NCI-H1694 treated with DMSO at 0.1 percent for 48 hours (cell line): ENCODE measurements at places on chromosomes 11 and 22.

GRCh38 chr11:57477507-57478189, 17.3 kb downstream of the RTN4RL2 start:
- no peak for DNase-seq

DNA sequence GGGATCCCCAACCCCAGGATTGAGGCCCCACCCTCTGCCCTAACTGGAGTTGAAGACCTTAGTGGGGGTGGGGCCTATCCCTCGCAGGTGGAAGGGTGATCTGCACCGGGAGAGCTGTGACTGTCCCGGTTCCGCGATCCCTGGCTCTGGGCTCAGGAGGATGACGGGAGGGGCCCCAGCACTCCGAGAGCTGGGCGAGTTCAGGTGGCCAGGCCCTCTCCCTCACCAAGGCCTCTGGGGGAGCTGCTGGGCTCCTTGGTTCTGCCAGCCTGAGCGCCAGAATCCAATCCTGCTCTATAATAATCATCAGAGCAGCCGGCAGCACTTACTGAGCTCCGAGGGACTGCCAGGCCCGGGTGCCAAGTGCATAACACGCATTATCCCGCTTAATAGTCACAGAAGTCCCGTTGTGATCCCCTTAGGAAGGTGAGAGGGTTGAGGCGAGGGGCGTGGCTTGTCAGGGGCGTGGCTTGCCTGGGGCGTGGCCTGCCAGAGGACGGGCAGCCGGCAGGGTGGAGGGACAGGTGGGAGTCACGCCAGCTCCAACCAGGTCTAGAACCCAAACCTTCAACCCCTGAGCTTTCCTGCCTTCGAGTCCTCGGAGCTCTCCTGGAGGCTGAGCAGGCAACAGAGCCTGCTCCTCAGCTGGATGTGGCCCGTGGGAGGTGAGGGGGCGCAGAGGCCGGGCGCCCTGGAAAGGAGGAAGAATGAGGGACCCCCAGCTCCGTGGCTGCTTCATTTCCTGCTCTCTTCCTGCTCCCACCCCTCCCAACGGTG, 7.3 kb upstream of the SYT7 start:
- DNase-seq: peak; percentile 12

GRCh38 chr11:37762079-37762478, 1164.0 kb upstream of the RAG2 start:
- no peak for DNase-seq

DNA sequence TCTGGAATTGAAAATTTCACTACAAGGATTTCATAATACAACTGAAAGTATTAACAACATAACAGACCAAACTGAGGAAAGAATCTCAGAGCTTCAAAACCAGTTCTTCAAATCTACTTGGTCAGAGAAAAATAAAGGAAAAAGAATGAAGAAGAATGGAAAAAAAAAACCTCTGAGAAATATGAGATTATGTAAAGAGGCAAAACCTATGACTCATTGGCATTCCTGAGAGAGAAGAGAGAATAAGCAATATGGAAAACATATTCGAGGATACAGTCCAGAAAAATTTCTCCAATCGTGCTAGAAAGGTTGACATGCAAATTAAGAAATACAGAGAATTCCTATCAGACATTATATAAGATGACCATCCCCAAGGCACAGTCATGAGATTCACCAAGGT, 23.4 kb upstream of the GPR83 start:
- DNase-seq: no peak

DNA sequence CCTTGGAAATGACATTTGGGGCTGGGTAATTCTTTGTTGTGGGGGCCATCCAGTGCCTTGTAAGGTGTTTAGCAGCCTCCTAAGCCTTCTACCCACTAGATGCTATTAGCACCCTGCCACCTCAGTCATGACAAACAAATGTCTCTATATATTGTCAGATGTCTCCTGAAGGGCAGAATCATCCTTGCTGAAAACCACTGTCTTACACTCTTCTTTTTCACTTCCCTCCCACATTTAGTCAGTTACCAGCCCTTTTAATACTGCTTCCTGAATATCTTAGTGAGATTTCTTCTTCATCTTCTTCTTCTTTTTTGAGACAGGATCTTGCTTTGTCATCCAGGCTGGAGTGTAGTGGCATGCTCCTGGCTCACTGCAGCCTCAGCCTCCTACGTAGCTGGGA, 33.1 kb downstream of the TNRC6B start:
- no peak for DNase-seq

- DNase-seq: peak; percentile 10
Observed at GRCh38 chr11:80916173-80916798, 1475.5 kb upstream of the TENM4 start.

GRCh38 chr22:47589271-47590250, 827.1 kb downstream of the TBC1D22A start:
- no peak for DNase-seq

DNA sequence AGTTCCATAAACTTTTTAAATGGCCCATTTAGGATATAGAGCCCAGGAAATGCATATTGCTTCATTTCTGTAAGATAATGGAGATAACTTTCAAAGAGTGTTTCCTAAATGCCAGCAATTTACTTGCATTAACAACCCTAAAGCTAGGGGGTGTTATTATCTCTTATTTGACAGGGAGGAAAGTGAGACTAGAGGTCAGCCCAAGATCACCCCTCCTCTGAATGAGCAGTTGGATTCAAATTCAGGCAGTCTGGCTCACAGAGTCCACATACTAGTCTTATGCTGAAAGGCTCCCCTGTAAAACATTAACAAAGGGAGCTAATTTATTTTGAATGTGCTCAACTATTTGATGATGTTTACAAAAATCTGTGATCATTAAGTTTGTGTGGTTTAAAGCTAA, 49.9 kb upstream of the TRIM77 start:
- DNase-seq: no peak

DNA sequence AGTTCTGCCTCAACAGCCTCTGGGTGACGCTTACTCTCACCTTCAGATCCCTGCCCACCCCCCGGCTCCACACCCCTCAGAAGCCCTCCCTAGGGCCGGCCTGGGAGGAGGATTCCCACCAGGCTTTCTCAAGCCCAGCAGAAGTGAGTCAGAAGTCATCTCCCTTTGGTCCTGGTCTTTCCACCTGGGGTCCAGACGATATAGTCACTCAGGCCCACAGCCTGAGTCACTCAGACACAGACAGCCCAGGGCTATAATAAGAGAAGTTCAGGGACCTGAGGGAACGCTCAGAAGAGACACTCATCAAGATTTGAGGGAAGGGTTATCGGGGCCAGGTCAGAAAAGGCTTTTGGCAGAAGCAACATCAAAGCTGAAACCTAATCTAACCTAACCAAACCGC, 127.1 kb downstream of the SPATA19 start:
- DNase-seq: no peak

- DNase-seq: no peak
Observed at GRCh38 chr11:69010964-69011623, 2.0 kb downstream of the MRGPRF start.

DNA sequence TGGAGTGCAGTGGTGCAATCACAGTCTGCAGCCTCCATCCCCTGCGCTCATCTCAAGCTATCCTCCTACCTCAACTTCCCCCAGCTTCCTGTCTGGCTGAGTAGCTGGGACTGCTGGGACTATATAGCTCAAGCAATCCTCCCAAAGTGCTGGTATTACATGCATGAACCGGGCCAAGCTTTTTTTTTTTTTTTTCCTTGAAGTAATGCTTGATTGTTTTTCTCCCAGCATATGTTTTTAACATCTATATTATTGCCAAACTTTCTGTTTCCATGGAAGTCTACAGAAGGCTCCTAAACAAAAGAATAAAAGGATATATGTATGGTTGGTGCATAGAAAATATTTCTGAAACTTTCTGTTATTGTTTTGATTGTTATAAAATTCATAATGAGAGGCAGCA, 853.6 kb downstream of the KCNA4 start:
- no peak for DNase-seq

GRCh38 chr11:115961159-115962003, 457.2 kb upstream of the CADM1 start:
- DNase-seq: no peak

GRCh38 chr11:73249304-73249703, 22.8 kb upstream of the P2RY6 start:
- DNase-seq: no peak

DNA sequence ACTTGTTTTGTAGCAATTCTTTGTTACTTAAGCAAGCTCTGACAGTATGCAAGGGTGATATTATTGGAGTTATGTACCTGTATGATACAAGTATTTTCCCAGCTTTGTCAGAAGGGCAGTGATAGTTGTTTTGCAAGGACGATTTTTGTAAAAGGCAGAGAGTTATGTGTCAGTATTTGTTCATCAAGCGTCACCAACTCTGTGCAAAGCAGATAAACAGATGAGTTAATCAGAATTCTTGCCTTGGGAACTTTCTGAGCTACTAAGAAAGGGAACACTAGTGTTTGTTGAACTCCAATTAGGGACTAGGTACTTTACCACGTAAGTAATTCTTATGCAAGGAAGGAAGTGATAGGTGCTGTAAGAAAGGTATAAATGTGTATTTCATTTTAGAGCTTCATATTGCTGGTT, 1.4 kb downstream of the USP47 start:
- DNase-seq: no peak

- no peak for DNase-seq
Observed at GRCh38 chr11:72851726-72852125, 37.5 kb downstream of the ATG16L2 start.

DNA sequence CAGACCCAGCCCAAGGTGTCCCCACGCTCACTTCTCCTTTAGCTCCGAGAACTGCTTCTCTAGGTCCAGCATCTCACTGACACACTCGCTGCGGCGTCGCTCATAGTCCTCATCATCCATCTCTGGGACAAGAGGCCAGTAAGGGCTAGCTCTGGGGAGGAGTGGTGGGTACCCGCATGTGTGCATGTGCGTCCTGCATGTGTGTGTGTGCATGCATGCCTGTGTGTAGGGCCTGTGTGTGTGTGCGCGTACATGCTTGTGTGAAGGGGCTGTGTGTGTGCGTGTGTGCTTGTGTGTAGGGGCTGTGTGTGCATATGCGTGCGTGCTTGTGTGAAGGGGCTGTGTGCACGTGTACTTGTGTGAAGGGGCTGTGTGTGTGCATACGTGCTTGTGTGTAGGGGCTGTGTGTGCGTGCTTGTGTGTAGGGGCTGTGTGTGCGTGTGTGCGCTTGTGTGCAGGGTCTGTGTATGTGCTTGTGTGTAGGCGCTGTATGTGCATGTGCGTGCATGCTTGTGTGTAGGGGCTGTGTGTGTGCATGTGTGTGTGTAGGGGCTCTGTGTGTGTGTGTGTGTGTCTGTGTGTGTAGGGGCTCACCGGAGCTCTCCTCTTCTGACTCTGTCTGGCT, 3.3 kb downstream of the BRMS1 start:
- DNase-seq: no peak

GRCh38 chr11:93249459-93250220, 51.8 kb upstream of the SLC36A4 start:
- no peak for DNase-seq

- no peak for DNase-seq
Observed at GRCh38 chr11:44774108-44774507, 47.3 kb downstream of the TSPAN18 start.

- DNase-seq: no peak
Observed at GRCh38 chr11:76276781-76277155, 70.5 kb upstream of the WNT11 start.

DNA sequence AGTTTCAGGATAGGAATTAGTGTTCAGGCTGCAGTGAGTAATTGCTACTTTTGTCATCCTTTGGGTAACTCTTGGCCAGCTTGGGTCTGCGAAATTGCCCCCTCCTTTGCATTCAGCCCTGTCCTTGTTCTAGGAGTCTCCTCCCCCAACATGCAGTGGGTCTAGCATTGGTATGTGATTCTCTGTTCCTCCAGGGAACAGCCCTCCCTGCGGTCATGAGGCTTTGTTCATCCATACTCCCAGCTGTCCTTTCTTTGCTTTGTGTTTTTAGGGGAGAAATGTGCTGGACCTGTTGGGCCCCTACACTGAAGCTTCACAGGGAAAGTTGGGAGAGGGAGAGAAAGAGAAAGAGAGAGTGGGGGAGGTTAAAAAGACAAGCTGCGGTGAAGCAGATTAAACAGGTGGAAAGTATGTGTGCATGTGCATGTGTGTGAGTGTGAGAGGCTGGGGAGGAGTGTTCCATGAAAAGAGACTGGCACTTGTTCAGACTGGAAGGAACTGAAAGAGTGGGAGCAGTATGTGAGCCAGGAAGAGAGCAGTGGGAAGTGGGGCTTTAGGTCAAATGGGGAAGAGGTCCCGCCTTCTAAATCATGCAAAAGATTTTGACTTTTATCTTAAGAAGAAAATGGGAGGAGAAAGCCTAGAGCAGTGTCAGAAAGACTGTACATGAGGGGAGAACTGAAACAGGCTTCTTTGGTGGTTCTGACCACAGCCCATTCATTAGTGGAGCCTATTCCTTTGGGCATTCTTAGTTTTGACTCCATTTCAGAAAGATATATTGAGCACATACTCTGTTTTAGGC, 17.9 kb upstream of the SESN3 start:
- no peak for DNase-seq

DNA sequence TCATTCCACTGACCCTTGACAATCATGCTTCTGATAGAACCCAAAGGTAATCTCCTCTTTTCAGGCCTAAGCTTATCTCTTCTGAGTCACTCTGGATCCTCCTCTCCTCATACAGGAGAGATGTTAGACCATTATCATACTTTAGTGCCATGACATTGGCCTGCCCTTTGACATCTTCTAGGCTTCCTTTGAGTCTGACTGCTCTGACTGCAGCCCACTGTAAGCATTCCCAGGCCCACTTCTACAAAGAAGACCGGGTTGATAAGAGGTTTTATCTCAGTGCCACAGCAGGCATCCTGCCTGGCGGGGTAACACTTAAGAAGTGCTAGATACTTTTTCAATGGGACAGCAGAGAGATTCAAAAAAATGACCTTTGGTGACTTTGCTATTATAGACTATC, 438.0 kb downstream of the KCNA4 start:
- no peak for DNase-seq

GRCh38 chr11:14908214-14908880, 16.3 kb upstream of the CYP2R1 start:
- DNase-seq: peak; percentile 64

DNA sequence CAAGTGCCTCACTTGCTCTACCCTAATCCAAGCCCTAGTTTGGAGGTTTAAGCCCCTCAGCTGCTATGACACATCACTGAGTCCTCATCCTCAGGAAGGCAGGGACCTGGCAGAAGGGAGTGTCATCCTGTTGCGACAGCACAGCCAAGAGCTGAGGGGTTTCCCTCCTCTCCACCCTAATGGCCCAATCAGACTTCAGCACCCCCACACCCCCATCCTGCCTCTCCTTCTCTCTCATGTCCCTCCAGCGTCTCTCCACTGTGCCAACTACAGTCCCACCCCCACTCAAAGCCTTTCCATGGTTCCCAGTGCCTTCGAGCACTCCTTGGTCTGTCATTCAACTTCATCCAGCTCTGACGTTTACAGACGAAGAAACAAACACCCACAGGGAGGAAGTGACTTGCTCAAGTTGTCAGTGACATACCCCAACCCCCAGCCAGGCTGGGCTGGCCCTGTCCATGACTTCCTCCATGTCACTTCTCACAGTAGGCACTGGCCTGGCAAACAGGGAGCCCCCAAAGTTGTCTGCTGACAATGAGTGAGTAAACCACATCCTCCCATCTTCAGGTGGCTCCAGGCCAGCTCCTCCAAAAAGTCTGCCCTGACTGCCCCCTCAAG, 15.6 kb downstream of the ARAP1 start:
- no peak for DNase-seq
